Smooth muscle cell of the pulmonary artery (primary cell): ENCODE measurements at places on chromosomes 7 and 10. TPM values are rescaled to one million over a fixed set of nuclear protein-coding genes. Genes with fewer than 3 reads are reported as not detected.

The ADAM22 gene
- total RNA-seq, result 0.43 and 0.52 TPM in 2 replicates

The PDE1C gene
- total RNA-seq, result 52.9 and 89.5 TPM in 2 replicates

The TMEM225B gene
- total RNA-seq, result 0.52 and 1.1 TPM in 2 replicates

The CLDN3 gene
- not detected in 2 replicates for total RNA-seq

The TMEM213 gene
- total RNA-seq, result not detected in 2 replicates

The CHAT gene
- total RNA-seq, result not detected in 2 replicates

The UCMA gene
- total RNA-seq, result not detected in 2 replicates

The CCDC3 gene
- total RNA-seq, result 23.1 and 64.4 TPM in 2 replicates

The SUN1 gene
- 291 and 366 TPM in 2 replicates for total RNA-seq

The TMEM176A gene
- not detected in 2 replicates for total RNA-seq

The SUN3 gene
- total RNA-seq, result not detected in 2 replicates

The FAM25G gene
- not detected in 2 replicates for total RNA-seq
